ENCODE measurements at places on chromosomes 5 and 9.

DNA sequence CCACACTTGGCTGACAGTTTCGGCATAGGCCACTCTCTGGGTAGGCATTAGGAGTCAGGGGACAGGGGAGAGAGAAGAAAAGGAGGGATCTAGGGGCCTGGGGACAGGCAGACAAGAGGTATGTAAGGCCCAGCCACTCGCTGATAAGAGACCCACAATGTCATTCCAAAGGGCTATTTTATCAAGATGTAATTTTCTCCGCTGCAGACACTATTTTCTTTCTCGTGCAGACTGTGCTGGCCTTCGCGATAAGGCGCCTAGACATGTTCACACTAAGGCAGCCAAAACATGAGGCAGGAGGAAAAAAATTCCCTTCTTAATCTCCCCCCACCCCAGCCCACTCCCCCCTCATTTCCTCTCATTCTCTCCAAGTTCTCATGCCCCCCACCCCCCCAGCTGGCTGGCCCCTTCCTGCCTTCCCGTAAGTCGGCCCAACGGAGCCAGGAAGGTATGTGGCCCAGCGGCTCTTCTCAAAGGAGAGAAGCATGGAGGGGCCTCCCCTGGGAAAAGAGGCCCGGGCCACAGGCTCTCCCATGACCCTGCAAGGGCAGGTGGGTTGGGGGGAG, 44.9 kb upstream of the SYNPO start:
- no peak for DNase-seq

DNA sequence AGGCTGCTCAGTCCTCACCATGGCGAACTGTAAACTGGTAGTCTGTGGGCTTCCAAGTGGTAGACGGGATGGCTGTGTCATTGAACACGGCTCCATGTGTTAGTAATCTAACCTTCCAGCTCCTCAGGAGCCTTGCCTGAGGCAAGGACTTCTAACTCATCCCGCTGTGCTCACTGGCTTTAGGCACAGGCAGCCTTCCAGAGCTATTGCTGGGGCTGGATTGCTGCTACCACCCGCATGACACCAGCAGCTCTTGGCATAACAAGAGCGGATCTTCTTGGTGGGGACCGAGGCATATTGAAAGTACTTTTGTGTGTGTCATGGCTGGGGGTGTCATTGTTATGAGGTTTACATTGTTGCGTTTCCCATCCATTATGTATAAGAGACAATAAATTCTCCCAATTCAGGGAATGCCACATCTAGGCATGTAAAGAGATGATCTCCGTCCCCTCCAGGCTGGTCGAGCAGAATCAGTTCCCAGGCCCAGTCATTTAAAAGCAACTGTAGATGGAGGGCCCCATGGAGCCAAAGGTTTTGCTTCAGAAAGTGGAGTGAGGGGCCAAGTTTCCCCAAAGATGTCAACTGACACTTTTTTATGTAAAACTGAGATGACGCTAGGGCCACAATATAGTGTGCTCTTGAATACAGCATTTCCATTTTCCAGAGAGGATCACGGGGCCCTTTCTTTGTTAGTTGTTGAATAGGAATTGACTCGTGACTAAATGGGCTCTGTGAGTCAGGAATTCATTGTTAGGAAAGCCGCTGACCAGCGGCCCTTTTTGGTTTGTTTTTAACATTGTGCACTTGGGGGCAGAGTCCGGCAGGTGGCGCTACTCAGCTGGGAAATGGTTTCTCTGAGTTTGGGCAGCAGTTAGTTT, 759.5 kb downstream of the TAF11L14 start:
- peak; percentile 11 for DNase-seq

DNA sequence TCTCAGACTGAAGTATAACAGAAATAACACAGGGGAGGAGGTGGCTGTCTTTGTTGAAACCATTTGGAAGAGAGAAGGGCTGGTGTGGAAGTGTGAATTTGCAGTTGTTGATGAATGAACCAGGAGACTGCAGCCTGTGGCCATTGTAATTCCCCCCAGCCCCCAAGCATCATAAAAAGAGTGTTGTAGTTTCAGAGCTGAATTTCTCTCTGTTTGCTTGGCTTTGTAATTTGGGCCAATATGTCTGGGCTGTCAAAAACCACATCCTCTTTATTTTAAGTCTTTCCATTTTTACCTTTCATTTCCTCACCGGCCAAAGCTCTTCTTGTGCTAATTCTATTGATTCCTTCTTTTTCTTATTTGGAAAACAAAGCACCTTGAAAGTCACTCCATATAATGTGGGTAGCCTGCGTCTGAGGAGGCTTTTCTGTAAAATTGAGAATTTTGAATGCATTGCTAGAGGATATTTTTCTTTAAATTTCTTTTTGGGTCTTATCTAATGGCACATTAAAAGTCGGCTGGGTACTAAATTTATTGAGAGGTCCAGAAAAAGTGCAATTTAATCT, 383.3 kb downstream of the OSTF1 start:
- no peak for DNase-seq

DNA sequence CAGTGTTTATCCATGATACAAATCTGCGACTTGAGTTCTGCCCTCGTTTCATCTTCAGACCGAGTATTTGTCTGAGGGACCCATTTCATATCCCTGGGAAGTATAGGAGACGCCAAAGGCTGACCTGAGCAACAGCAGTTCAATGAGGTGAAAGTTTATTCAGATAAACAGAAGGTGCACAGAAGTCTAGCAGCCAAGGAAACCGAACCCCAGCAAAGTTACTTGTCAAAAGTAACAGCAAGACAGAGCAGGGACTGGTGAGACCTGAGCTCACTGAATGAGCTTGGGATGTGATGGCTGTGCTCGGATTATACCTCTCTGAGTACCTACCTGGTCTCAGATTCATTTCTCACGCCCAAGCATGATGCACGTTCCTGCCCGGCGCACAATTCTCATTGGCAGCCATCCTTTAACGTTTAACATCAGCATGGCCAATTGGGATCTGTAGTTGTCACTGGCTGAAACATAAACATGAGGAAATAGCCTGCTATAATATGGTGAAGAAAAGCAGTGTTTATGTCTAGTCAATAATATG, 599 bp downstream of the LYRM7 start:
- DNase-seq: no peak

GRCh38 chr5:163089230-163089629, 348.2 kb upstream of the CCNG1 start:
- DNase-seq: no peak

GRCh38 chr9:84325347-84325973, 15.1 kb downstream of the SLC28A3 start:
- no peak for DNase-seq

Data from DMS153 (cell line).